ENCODE measurements at places on chromosomes 7 and 10.

GRCh38 chr10:113924664-113925063 lies 70.2 kb downstream of the NHLRC2 start:
- DNase-seq: no peak

GRCh38 chr10:26725837-26726727 lies 28.6 kb downstream of the PDSS1 start:
- no peak for DNase-seq

DNA sequence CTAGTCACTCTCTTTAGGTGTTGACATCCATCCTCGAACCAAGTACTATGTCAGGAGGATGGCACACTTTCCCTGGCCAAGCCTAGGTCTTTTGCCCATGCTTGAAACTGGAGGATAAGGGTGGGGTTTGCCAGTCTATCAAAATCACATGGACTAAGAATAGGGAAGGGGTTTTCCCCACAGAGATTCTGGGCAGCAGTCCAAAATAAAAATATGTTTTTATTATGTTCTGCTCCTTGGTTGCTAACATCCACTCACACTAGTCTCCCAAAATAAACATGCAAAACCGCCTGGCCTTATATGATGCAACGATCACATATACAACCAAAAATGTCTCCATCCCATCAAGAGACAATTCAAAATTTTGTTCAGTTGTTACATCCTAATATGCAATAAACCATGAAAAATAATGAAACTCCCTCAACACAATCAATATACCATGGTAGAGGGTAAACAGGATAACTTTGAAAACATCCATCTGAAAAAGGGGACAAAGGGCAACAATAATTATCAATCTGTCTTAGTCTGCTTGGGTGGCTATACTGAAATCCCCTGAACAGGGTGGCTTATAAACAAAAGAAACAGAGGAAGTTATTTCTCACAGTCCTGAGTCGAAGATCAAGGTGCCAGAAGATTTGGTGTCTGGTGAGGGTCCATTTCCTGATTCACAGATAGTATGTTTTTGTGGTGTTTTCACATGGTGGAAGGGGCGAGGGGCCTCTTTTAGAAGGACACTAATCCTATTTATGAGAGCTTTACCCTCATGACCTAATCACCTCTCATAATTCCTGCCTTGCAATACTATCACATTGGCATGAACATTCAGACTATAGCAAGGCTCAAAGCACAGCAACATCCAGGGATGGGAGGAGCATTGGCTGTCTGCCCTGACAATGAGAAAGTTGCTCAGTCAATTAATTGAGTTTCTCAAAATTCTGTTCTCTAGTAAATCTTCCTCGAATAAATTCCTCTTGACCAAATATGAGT lies 159.3 kb downstream of the ETV1 start:
- no peak for DNase-seq

DNA sequence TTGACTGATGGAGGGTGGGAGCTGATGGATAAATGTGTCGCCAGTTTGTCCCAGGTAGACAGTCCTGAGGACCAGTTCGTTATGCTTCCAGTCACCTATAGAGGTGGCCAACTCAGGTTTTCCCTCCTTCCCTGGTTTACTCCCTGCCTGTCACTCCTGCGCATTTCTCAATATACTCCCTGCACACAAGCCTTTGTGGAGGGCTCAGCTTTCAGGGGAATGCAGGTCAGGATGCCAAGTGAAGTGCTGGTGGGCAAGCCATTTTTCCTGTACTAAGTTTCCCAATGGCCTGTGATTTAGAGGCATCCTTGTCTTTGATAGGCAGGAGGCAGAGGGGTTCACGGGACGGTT lies 473.5 kb upstream of the ZMIZ1 start:
- no peak for DNase-seq

DNA sequence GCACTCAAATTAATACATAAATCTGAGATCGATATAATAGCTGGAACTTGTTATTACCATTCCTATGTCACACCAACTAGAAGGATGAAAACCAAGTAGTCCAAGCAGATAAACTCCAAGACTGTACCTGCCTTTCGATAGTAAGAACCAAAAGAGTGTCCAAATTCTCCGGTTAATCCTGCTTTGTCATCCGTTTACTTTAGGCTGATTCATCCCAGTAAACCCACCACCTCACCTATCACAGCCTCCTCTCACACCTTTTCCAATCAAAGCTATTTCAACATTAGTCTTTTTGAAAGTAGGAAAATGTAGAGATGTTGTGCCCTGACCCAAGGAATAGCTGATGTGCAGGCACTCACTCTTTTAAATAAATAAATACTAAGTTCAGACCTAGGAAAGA lies 177.2 kb downstream of the CTNNA3 start:
- no peak for DNase-seq

GRCh38 chr7:47979832-47980181 lies 392 bp upstream of the HUS1 start:
- no peak for DNase-seq

DNA sequence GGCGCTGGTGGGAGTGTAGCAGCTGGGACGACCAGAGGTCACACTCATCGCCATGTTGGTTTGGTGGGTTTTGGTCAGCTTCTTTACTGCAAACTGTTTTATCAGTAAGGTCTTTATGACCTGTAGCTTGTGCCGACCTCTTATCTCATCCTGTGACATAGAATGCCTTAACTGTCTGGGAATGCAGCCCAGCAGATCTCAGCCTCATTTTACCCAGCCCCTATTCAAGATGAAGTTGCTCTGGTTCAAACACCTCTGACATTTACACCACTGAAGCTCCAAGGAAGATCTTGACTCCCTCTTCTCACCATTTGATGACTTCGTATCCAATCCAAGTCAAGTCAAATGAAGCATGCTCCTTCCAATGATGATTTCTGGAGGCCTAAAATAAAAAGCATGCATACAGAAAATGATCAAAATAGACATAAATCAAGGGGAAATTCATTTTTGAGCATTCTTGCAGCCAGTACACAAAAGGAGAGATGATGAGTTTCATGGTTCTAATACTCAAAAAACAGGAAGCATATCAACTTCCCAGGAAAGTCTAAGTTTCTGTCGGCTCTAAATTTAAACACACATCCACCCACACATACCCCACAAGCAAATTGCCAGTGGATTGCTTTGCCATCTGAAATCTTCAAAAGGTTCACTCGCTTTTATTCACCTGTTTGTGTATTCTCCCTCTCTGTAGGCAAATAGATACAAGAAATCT lies 2.4 kb upstream of the PSMG3 start:
- DNase-seq: no peak

All from GM12864 (cell line).